ENCODE measurements at places on chromosomes 4 and X. TPM values are rescaled to one million over a fixed set of nuclear protein-coding genes. Genes with fewer than 3 reads are reported as not detected.

The SH3TC1 gene
- 18.3 TPM for total RNA-seq

The SORBS2 gene
- not detected for total RNA-seq

The FHDC1 gene
- total RNA-seq: 0.09 TPM

The PIR gene
- total RNA-seq: 2.3 TPM

The MTCP1 gene
- 9.3 TPM for total RNA-seq

Measured in activated CD4-positive, alpha-beta T cell treated with anti-CD3 and anti-CD28 coated beads for 36 hours (primary cell).